Stimulated activated CD8-positive, alpha-beta memory T cell treated with anti-CD3 and anti-CD28 coated beads, Interleukin-2, amount 100 ng/mL, for 1 hour (primary cell): ENCODE measurements at places on chromosomes 11 and 22.

GRCh38 chr11:98549571-98549970 lies 471.2 kb upstream of the CNTN5 start:
- DNase-seq: no peak

- DNase-seq: peak; percentile 58
These were observed at the start of gene MICAL2 for GRCh38 chr11:12110201-12110713. MICAL2 (plus strand) TSS chr11:12110590; CDS start chr11:12162156, 51,566 bp downstream.

- no peak for DNase-seq
These were observed 20.9 kb downstream of the SERGEF start for GRCh38 chr11:17991783-17992433.

DNA sequence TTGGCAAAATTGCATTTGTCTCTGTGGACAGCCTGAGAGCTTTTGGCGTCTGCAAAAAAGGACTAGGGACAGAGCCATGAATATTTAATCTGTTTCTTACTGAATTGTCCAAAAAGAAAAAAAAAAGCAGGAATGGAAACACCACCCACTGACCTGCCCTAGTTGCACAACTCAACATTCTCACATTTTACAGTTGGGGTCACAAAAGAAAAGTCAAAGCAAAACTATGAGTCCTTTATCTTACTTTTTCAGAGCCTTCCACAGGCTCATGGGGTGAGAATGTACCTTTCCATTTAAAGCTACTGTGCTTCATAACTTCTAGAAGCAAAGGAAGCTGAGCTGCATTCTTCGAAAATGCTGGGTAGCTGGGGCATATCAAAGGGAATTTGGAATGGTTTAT lies 225.7 kb downstream of the FAM76B start:
- DNase-seq: no peak

DNA sequence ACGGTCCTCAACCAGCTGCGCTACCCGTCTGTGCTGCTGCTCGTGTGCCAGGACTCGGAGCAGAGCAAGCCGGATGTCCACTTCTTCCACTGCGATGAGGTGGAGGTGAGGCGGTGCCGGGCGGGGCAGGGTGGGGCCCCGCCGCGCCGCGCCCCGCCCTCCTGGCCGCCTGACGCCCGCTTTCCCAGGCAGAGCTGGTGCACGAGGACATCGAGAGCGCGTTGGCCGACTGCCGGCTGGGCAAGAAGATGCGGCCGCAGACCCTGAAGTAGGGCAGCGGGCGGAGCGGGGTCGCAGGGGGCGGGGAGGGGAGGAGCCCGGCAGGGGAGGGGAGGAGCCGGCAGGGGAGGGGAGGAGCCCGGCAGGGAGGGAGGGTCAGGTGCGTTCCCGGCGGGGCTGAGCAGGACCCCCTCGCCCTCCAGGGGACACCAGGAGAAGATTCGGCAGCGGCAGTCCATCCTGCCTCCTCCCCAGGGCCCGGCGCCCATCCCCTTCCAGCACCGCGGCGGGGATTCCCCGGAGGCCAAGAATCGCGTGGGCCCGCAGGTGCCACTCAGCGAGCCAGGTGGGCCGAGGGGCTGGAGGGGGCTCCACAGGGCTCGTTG lies 14.7 kb downstream of the EPS8L2 start:
- no peak for DNase-seq

DNA sequence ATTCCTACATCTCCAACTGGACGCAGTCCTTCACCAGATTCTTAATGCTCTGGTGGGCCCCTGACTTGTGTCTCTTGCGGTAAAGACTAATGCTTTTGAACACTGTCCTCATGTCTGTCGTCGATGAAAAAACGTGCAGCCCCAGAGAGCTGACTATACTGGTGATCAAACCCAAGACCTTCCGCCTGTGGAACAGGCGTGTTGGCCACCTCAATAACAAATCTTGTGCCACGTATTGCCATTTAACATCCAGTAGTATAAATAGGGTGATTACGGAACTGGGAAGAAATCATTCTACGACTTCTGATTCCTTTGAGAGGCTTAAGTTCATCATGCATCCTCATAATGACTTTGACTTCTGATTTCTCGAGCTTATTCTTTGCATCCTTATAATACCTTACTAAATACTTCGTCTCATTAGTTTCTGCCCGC lies 45.6 kb downstream of the OR4D9 start:
- no peak for DNase-seq

- no peak for DNase-seq
These were observed 1.5 kb downstream of the ZNF143 start for GRCh38 chr11:9462172-9462799.

- DNase-seq: no peak
These were observed 98.0 kb downstream of the ATG16L2 start for GRCh38 chr11:72912253-72912652.

DNA sequence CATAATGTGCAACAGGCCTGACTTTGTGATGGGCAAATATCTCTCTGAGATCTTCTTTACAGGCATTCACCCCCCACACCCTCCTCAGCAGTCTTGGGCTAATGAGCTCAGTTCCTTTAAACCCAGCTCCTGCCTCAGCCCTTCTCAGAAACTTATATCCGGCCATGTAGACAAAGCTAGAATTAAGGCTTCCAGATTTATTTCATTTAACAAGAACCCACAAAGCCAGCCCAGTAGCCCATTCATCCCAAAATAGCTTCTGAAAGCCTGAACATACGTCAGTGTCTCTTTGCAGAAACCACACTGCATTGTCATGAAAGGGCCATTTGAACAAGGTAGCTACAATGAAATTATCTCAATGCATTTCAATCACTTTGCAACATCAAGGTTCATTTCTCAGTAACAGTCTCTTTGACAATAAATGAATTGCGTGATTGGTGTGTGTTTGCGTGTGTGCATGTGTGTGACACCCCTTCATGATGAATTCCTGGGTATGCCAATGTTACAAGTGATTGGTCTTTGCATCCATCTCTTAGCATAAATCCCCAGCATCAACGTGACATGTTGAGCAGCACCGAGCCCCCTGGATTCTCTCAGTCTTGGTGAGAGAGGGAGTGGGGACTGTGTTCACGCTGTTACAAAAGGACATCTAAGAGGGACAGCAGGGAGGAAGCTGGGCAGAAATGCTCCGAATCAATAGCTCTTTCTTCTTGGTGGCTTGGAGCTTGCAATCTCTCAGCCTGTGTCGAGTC lies 299.6 kb downstream of the KIRREL3 start:
- no peak for DNase-seq

GRCh38 chr22:19869497-19870152 lies 15.0 kb upstream of the GNB1L start:
- no peak for DNase-seq

- DNase-seq: no peak
These were observed 12.2 kb upstream of the SMPD1 start for GRCh38 chr11:6377902-6378639.

GRCh38 chr11:114130629-114131277 lies 71.2 kb downstream of the ZBTB16 start:
- no peak for DNase-seq

GRCh38 chr11:88103337-88104206 lies 71.7 kb downstream of the RAB38 start:
- no peak for DNase-seq

- no peak for DNase-seq
These were observed 70.8 kb upstream of the USP47 start for GRCh38 chr11:11770921-11771486.

DNA sequence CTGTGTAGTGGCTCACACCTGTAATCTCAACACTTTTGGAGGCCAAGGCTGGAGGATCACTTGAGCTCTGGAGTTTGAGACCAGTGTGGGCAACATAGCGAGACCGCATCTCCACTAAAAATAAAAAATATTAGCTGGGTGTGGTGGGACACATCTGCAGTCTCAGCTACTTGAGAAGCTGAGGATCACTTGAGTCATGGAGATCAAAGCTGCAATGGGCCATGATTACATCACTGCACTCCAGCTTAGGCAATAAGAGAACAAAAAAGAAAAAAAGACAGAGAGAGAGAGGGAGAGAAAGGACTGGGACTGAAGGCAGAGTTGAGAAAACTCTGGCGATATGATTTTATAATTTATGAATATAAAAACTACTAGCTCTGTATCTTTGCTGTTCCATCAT lies 473.1 kb downstream of the LRRC4C start:
- no peak for DNase-seq

GRCh38 chr11:75571625-75572024 lies 9.6 kb downstream of the SERPINH1 start:
- DNase-seq: no peak

GRCh38 chr11:115548878-115549528 lies 44.8 kb upstream of the CADM1 start:
- DNase-seq: no peak

DNA sequence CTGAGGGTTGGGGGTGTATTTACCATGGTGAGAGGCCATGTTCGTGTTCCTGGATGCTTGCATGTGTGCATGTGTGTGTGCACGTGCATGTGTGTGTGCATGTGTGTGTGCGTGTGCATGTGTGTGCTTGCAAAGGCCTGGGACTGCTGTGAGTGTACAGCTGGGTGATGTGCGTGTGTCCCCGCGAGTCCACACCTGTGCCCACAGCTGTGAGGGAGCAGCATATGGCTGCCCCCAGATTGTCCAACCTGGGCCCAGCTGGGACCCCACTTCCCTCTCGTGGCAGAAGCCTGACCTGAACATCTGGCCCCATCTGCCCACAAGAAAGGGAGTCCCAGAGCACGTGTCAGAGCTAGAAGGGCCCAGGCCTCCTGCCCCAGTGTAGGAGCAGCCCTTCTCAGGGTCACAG lies 8.4 kb upstream of the CD248 start:
- no peak for DNase-seq

- DNase-seq: no peak
These were observed 42.6 kb upstream of the LMO2 start for GRCh38 chr11:33934450-33934849.

DNA sequence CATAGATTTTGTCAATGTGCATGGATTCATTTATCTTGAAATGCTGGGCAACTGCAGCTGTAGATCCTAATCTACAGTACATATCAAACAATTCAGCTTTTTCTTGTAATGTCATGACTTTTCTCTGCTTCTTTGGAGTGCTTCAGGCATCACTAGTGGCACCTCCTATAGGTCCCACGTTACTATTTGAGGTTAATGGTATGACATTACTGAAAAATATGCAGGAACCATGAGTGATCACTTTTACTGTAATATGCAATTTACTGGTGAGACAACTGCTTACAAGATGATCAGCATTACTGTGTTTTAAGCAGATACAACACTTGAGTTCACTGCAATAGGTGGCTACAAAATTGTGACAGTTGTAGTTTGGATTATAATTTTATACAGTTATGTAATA lies 3.0 kb downstream of the CENATAC start:
- no peak for DNase-seq

GRCh38 chr11:2904153-2905052 lies 18.8 kb upstream of the CDKN1C start:
- no peak for DNase-seq

GRCh38 chr11:9015677-9016076 lies 11.9 kb upstream of the NRIP3 start:
- DNase-seq: no peak

GRCh38 chr22:23220485-23221350 lies 40.4 kb downstream of the BCR start:
- DNase-seq: no peak

GRCh38 chr22:38199826-38200559 lies 1.8 kb upstream of the MAFF start:
- no peak for DNase-seq

GRCh38 chr11:36453678-36454077 lies 56.4 kb downstream of the TRAF6 start:
- DNase-seq: no peak

GRCh38 chr11:14357881-14358728 lies 878 bp downstream of the RRAS2 start:
- DNase-seq: no peak

DNA sequence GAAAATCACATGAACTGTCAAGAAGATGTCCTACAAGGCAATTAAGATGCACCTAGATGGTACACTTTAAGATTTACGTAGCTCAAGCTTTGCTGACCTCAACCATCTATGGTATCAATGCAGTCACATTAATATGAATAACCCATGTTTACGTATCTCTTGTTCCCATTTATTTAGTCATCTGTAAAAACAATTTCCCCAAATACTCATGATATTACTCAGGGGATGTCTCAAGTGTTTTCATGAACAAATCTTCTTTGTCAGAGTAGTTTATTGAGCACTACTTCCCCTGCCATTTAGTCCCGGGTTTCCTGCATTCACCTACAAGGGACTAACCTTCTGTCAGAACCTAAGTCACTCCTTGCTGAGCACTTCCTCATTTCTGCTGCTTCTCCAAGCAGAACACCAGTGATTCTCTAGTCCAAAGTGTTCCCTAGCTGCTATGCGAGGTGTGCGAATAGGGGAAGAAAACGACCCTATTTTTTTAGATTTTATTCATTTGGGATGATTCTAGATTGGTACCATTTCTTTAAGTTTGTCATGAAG lies 554.3 kb upstream of the LRRC4C start:
- DNase-seq: no peak

DNA sequence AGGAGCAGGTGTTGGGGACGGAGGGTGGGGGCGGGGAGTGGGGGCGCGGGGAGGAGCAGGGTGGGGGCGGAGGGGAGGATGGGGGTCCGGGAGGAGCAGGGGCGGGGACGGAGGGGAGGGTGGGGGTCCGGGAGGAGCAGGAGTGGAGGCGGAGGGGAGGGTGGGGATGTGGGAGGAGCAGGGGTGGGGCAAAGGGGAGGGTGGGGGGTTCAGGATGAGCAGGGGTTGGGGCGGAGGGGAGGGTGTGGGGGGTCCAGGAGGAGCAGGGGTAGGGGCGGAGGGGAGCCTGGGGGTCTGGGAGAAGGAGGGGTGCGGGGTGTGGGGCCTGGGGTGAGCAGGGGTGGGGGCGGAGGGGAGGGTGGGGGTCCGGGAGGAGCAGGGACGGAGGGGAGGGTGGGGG lies 17.1 kb downstream of the CRELD2 start:
- DNase-seq: no peak

- no peak for DNase-seq
These were observed 1.3 kb upstream of the SLC3A2 start for GRCh38 chr11:62879235-62879978.

GRCh38 chr11:106969644-106970355 lies 48.5 kb downstream of the GUCY1A2 start:
- no peak for DNase-seq
